ENCODE measurements at places on chromosomes 4 and X. TPM values are rescaled to one million over a fixed set of nuclear protein-coding genes. Genes with fewer than 3 reads are reported as not detected.

The GLRA3 gene
- not detected for total RNA-seq

The CLNK gene
- not detected for total RNA-seq

The AREG gene
- under 0.01 TPM for total RNA-seq

The IL13RA1 gene
- 47.9 TPM for total RNA-seq

The EREG gene
- under 0.01 TPM for total RNA-seq

The CT45A5 gene
- not detected for total RNA-seq

The FSTL5 gene
- total RNA-seq = not detected

The PRSS12 gene
- total RNA-seq = 17.8 TPM

The RAB9B gene
- total RNA-seq = 0.39 TPM

The SATL1 gene
- total RNA-seq = not detected

The GPR50 gene
- total RNA-seq = not detected

The MAMLD1 gene
- 0.26 TPM for total RNA-seq

The NSUN7 gene
- total RNA-seq = not detected

The F11 gene
- not detected for total RNA-seq

The IL2RG gene
- total RNA-seq = 0.13 TPM

The FOXR2 gene
- total RNA-seq = not detected

The CSAG3 gene
- not detected for total RNA-seq

The USP27X gene
- 3.0 TPM for total RNA-seq

The ATP2B3 gene
- total RNA-seq = not detected

The RTL3 gene
- not detected for total RNA-seq

The STPG2 gene
- not detected for total RNA-seq

The BEX5 gene
- total RNA-seq = 0.90 TPM

The SAGE1 gene
- not detected for total RNA-seq

The GUCY1B1 gene
- 8.7 TPM for total RNA-seq

The VSIG4 gene
- total RNA-seq = not detected

The ADGRL3 gene
- 0.13 TPM for total RNA-seq

The NEIL3 gene
- 2.3 TPM for total RNA-seq

The BTK gene
- total RNA-seq = under 0.01 TPM

The TMEM144 gene
- total RNA-seq = 2.1 TPM

The NLRP2B gene
- total RNA-seq = under 0.01 TPM

The COL4A6 gene
- total RNA-seq = 2.2 TPM

The TGIF2LX gene
- not detected for total RNA-seq

The SPANXN3 gene
- total RNA-seq = not detected

The APOO gene
- total RNA-seq = 5.9 TPM

The GAGE12F gene
- total RNA-seq = not detected

The CACNA1F gene
- total RNA-seq = under 0.01 TPM

The CCDC149 gene
- 15.8 TPM for total RNA-seq

The ANKRD50 gene
- total RNA-seq = 58.8 TPM
